ENCODE measurements at places on chromosomes 3 and 15.

- no peak for DNase-seq
Measured at GRCh38 chr3:119069725-119070124, 35.1 kb upstream of the IGSF11 start.

GRCh38 chr3:171354706-171355582 is 105.3 kb downstream of the TNIK start:
- no peak for DNase-seq

- no peak for DNase-seq
Measured at GRCh38 chr3:57062101-57062631, 1.7 kb downstream of the SPATA12 start.

GRCh38 chr3:18512007-18512406 is 86.9 kb upstream of the SATB1 start:
- no peak for DNase-seq

GRCh38 chr3:196219194-196219969 is 3.0 kb downstream of the SLC51A start:
- DNase-seq = peak; percentile 51

GRCh38 chr15:48052946-48053345 is 67.8 kb upstream of the SLC24A5 start:
- no peak for DNase-seq

DNA sequence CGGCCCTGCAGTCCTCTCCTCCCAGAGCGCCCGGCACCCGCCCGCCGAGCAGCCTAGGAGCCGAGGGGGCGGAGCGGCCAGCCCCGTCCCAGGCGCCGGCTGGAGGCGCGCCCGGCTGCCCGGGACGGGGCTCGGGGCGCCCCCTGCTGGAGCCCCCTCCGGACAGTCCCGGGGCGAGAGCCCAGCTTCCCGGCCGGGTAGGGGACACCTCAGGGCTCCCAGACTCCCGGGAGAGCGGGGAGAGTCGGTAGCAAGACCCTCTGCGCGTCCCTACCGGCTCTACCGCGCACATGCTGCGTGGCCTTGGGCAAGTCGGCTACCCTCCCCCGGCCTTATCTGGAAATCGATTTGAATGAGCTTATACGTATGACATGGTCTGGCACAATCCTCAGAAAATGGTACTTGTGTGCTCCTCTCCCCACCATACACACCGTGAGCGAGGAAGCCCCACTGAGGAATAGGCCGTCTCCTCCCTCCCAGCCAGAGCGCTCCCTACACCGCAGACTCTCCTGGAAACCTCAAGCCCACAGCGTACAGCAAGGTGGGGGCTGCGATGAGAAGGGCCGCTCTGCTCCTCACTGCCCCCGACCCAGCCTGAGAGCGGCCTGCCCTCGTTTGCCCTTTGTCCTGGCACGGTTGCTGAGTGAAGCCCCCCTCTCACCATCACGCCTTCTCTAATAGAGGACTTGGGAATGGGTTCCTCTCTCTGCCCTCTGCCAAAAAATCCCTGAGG is at the start of gene DAPK2:
Gene DAPK2, minus strand, starts transcription at position 65 of the 733 bp plus-strand sequence. CDS start 6,224 bp downstream, outside the sequence.
- DNase-seq = peak; percentile 60

GRCh38 chr3:181700168-181701087 is 11.3 kb upstream of the SOX2 start:
- DNase-seq = peak; percentile 56

DNA sequence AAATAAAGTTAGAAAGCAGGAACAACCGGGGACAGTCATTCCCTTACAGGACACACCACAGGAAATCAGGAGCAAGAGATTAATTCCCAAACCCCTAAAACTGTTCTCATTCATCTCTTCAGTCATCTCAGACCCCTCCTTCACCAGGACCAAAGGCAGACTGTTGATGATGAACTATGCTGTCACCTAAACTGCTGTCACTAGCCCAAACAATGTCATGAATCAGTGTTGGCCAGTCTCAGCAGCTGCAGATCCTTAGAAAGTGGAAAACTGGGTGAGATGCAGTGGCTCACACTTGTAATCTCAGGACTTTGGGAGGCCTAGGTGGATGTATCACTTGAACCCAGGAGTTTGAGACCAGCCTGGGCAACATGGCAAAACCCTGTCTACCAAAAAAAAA is 909.6 kb downstream of the ROBO1 start:
- DNase-seq = no peak

GRCh38 chr3:194602669-194603171 is 30.5 kb downstream of the TMEM44 start:
- DNase-seq = no peak

DNA sequence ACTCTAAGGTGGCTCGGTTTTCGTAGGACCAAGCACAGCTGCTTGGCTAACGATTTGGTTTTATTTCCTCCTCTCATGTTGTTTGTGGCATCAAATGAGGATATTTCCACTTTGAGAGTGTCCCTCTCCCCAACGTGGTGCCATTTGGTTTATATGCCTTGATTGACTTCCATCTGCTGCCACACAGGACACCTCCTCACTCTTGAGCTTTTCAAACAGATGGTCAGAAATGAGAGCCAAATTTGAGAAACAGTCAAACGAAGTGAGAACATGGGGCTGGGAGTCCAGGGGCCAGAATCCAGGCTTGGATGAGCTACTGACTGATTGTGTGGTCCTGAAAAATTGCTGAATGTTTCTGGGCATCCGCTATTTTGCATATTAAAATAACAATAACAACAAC is 43.5 kb downstream of the CEMIP start:
- no peak for DNase-seq

- DNase-seq = no peak
Measured at GRCh38 chr15:47717036-47717612, at the start of gene SEMA6D. TSS of gene SEMA6D (plus strand) at chr15:47717505. CDS start at chr15:47759799, 42,294 bp downstream.

DNA sequence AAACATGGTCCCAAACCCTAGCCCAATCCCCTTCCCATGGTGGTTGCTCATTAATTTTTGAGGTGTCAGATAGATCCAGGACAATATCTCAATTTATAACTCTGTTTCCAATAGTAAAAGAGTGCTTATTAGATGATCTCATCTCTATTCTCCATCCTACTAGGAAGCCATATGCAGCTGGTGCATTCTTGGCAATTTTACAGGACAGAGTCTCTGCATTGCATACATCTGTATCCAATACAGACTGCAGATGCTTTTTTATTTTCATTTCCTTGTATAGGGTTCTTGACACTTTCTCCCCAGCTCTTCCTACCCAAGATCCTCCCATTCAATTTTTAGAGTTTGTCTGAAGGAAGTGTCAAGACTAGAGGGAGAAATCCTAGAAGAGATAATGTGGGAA is 194.8 kb upstream of the DPH6 start:
- no peak for DNase-seq

DNA sequence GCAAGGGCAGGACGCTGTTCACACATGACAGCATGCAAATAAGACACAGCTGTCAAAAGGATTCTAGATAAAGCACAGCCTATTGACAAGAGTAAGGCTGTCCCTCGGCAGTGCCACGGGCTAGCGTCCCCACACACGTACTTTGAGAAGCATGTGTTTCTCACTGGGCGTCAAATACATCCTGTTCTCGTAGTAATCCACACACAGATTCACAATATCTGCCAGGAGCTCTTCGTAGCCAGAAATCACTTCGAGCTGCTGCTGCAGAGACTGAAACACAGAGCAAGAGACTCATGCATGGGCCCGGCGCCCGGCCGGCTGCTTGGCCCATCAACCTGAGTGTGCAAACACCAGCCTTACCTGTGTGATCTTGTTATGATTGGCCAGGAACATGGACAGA is 41.1 kb downstream of the CYFIP1 start:
- no peak for DNase-seq

DNA sequence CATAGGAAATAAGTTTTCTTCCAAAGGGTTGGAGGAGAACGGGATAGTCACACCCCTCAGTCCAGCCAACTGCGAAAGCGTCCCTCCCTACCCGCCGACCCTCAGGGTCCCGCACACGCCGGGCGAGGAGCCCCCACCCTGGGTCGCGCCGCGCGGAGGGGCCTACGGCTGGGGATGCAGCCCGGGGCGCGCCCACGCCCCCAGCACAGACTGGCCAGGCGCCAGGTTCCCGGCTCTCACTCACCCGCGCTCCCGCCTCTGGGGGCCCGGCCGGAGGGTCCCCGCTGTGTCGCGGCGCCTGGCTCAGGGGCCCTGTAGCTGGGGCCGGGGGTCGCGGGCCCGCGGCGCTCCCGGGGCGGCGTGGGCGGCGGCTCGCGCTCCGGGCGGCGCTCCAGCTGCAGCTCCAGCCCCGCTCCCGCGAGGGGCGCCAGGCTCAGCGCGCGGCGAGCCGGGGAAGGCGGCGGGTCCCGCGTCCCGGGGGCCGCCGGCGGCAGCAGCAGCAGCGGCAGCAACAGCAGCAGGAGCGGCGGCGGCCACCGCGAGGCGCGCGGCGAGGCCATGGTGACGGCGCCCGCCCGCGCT is 375 bp downstream of the HEG1 start:
- DNase-seq = peak; percentile 20

- DNase-seq = no peak
Measured at GRCh38 chr3:134258761-134259347, 8.2 kb upstream of the RYK start.

DNA sequence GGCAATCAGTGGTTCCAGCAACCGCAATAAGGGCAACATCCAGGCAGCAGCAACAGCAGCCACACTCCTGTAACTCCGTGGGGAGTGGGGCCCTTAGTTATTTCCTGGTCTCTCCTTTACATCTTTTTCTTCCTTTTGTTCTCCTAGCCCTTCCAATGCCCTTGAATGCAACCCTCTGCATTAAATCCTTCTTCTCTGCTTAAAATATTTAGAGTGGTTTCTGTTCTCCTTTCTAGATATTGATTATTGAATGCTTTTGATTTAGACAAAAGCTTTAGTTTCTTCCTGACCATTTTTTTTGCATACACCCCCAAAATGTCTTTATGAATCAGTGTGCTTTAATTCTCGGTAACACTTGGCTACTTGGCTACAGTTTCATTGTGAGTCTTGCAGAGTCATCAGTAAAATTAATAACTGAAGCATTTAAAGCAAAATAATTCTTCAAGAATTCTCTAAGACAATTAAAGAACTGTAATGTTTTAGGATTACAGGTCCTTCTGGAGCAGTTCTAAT is 586.1 kb downstream of the MECOM start:
- no peak for DNase-seq

GRCh38 chr3:37556789-37557301 is 304.8 kb upstream of the CTDSPL start:
- no peak for DNase-seq

- DNase-seq = no peak
Measured at GRCh38 chr3:4837374-4837930, 141.8 kb upstream of the BHLHE40 start.

DNA sequence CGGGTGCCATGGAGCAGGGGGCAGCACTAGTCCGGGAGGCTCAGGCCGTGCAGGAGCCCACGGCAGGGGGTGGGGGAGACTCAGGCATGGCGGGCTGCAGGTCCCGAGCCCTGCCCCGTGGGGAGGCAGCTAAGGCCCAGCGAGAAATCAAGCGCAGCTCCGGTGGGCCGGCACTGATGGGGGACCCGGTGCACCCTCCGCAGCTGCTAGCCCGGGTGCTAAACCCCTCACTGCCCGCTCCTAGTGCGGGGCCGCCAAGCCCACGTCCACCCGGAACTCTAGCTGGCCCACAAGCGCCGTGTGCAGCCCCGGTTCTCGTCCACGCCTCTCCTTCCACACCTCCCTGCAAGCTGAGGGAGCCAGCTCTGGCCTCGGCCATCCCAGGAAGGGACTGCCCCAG is 49.6 kb upstream of the SOX14 start:
- no peak for DNase-seq

GRCh38 chr3:98343647-98344507 is 9.8 kb upstream of the OR5K4 start:
- DNase-seq = peak; percentile 32

GRCh38 chr3:10106919-10107318 is 1.1 kb downstream of the FANCD2OS start:
- DNase-seq = no peak

GRCh38 chr3:59318881-59319280 is 269.1 kb upstream of the CFAP20DC start:
- no peak for DNase-seq

- DNase-seq = no peak
Measured at GRCh38 chr15:33561407-33561806, 250.6 kb downstream of the RYR3 start.

GRCh38 chr3:23600167-23600871 is 205.4 kb upstream of the UBE2E1 start:
- DNase-seq = no peak

GRCh38 chr15:59691194-59691805 is 2.2 kb upstream of the BNIP2 start:
- DNase-seq = peak; percentile 60

DNA sequence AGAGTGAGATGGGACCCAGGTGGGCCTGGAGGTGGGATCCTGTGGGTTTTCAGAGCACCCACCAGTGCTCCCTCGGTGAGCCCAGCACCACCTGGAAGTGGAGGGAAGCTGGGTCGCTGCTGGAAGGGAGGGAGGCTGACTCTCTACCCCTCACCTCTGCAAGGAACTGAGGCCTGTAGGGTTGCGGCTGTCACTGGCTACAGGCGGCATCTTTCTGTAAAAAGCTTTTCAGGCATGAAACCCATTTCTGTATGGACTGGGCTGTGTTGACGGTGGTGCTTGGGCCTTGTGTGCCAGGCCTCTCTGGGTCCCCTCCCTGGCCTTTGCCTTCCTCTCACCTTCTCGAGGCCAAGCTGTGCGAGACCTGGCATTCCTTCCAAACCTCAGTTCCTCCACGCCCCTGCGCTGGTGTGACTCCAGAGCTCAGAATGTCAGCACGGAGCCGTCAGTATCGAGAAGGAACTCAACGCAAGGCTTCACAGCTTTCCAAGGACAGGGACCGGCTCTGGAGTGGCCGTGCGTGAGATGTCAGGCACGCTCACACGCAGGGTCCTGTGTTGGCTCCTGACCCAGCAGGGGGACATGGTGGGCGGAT is 16.6 kb downstream of the ABTB1 start:
- DNase-seq = no peak

DNA sequence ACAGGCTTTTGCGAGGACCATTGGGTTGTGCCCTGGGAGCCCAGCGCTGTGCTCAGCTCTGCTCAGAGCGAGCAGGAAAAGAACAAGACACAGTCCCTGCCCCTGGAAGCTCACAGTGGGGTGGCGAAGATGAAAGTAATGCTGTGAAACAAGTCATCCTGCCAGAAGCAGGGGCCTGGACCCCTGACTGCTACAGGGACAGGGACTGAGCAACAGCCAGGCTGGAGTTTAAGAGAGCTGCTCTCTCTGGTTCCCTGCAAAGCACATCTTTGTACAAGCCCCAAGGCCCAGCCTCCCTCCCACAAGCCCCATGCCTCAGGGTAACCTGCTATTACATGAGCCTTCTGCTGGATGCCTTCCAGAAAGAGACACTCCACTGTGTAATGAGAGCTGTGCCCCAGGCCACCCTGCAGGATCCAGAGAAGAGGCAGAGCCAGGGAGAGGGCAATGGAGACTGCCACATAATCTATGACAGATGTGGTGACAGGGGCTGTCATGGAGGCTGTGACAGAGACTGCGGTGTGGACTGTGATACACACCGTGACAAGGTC is 7.1 kb upstream of the HCN4 start:
- no peak for DNase-seq

Measured in thymus (tissue), 14 donors.